Stimulated activated CD4-positive, alpha-beta T cell treated with anti-CD3 and anti-CD28 coated beads, TNF-alpha, amount 100 ng/mL, for 4 hours (primary cell): ENCODE measurements at places on chromosomes 7 and 10.

DNA sequence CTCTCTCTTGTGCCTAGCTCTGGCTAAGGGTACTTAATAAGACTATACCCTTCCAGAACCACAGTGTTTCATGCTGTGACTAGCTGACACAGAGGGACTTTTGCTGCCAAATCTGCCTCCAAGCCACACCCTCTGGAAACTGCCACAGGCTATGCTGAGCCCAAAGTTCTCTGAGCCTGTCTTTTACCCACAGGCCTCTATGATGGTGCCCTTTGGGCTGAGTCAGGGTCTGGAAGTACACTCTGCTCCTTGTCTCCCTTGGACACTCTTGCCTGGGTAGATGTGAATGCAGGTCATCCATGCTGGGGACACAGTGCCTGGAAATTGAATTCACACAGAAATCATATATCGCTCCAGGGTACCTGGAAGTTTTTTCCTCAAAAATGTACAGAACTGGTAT, 22.6 kb downstream of the DYDC1 start:
- no peak for DNase-seq

DNA sequence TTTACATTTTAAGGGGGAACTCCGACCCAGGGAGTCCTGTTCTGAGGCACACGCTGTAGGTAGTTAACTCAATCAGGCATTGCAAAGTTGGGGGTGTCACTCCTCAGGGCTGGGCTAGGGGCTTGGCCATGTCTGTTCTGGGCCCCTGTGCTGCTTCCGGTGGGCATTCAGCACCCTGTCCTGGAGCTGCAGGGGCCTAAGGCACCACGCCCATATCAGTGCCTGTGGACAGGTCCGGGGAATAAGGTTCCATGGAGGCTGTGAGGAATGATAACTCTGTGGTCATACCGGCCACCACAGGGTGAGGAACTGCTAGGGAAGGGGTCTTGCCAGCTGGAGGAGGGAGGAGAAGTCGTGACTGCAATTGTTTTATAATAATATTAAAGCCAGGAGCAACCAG, 539.1 kb upstream of the FOXK1 start:
- DNase-seq: no peak

DNA sequence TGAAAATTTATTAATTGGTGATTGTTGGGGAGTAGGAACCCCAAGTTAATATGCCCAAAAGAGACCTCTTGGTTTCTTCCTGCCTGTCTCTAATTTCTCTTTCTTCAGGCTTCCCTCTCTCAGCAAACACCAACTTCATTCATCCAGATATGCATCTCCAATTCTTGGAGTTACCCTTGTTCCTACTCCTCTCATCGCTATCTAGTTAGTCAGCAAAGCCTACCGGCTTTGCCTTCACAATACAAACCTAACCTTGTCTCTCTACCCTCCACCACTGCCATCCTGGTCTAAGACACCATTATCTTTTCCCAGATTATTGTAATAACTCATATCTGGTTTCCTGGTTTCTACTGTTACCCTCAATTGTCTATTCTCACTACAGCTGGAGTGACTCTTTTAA, 47.9 kb downstream of the MRPL32 start:
- DNase-seq: no peak

DNA sequence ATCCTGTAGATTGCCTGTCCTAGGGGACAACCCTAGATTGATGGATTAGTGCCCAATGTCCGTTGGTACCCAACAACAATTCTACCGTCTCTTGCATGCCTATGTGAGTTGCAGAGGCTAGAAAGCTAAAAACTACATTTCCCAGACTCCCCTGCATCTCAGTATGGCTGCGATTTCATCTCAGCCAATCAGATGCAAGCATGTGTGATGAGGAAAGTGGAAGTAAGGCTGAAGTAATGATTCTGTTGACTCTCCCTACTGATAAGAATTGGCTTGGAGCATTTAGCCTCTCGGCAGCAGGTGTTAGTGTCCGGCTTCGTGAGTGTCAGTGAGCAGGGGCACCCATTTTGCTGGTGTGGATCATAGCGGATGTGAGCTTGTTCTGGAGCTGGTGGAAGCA, 171.9 kb downstream of the FGFR2 start:
- DNase-seq: no peak

DNA sequence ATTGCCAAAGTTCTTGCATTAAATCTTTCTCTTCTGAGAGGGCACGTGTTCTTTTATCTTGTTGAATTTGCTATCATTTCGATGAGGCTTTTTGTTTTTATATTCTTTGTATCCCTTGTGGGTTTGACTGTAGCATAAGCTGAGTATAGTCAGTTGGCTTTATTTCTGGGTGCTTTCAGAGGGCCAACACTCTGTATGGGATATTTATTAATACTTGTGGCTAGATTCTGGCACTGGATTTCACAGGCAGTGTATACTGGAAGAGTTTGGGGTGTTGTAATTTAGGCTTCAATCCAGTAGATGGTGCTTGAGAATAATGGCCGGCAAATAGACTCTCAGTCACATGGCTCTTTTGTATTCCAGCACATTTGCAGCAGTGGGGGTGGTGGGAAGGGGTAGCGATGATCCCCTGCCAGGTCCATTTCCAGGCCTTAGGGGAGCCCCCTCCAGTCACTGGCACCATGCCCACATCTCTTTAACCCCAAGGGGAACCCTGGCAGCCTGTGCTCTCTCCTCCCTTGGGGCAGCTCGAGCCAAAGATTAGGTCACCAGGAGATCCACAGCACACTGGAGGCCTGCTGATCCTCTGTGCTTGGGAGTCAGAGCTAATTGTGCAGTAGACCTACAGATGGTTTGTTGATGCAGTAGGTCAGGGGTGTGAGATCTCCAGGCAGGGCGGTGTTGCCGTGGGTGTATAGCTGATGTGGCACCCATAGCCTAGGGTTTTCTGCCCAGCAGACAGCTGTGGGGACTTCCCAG, 81.8 kb downstream of the PTPN20 start:
- no peak for DNase-seq

DNA sequence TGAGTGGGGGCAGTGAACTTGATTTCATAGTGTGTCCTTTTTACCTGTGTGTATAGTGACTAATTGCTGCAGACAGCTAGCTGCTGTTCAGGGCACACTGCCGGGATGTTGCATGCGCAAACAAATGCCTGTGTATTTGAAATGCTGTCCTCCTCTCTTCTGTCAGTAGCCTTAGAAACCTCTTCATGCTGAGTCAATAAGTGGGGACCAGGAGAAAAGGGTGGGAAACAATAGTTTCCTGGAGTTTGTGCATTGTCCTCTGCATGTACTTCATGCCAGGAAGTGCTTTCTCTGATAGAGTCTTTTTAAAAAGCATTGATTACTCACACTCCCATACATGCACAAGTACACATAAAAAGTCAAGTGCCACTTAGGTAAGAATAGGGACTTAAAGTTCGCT, 1183.7 kb upstream of the CELF2 start:
- DNase-seq: no peak

DNA sequence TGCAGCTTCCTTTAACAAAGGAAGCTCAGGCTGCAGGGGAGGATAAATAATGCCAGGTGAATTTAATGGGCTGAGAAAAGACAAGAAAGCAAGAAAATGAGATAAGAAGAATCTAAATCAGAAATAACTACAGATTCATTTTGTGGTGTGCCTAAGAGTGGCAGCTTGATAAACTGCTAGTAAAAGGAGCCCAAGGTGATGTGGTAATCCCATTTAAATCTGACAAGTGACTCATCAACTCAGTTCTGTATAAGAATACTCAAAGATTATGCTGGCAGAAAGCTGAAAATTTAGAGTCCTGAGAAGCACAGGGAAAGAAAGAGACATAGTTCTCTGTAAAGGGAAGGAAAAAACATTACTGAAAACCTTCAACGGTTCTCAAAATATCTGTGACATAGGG, 109.4 kb upstream of the PDE1C start:
- DNase-seq: no peak

GRCh38 chr10:48551861-48552591, 52.8 kb downstream of the ARHGAP22 start:
- DNase-seq: no peak

DNA sequence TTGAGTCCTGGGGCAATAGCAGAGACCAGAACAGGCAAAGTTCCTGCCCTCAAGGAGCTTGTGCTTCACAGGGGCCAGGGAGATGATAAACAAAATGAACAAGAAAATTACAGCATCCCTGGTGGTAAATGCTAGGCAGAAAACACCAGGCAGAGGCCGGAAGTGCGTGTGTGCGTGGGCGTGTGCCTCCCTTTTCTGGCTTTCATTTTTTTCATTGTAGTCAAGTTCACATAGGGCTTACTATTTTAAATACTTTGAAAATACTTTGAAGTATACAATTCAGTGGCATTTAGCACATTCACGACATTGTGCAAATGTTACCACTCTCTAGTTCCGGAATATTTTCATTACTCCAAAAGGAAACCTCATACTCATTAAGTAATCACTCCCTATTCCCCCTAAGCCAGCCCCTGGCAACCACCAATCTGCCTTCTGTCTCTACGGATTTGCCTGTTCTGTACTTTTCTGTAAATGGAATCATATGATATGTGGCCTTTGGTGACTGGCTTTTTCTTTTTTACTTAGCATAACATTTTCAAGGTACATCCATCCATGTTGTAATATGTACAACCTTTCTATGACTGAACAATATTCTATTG, 88.1 kb upstream of the PDCD4 start:
- peak; percentile 55 for DNase-seq

DNA sequence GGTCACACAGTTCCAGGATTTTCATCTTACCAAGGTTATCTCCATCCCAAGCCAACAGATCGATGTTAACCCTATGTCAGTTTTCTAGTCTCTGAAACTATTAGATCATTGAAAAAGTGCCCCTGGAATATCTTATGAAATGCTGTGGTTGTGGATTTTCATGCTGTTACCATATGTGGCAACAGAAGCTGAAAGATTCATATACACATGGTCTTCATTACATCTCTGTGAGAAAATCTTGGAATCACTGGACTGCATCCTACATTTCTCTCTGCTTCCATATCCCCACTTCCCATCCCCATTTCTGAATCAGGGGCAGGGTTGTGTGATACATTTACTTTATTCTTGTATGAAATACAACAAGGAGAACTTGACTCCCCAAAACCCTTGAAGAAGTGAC, 146.1 kb downstream of the SLC16A9 start:
- no peak for DNase-seq

GRCh38 chr10:30847642-30848041, 184.0 kb downstream of the ZNF438 start:
- DNase-seq: no peak

DNA sequence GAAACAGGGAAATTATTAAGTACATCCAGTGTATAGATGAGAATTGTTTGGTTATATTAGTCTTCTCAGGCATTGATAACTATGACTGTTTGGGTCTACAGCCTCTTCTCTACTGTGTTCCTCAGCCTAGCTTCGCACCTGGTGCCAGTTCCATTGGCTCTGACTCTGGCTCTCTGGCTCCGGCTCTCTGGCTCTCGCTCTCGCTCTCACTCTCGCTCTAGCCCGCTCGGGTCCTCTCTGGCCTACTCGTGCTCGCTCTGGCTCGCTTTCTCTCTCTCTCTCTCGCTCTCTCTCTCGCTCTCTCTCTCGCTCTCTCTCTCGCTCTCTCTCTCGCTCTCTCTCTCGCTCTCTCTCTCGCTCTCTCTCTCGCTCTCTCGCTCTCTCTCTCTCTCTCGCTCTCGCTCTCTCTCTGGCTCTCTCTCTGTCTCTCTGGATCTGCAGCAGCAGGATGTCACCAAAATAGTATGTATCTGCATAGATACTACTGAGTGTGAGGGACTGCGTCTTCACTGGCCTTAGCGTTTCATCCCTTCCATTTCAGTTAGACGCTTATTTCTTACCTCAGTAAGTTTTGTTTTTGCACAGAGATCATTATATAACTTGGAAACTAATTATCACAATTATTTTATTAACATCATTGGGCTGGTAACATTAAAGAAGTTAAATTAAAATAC, 6.5 kb upstream of the SSBP1 start:
- DNase-seq: no peak

GRCh38 chr7:133828906-133829305, 298.2 kb upstream of the LRGUK start:
- no peak for DNase-seq

DNA sequence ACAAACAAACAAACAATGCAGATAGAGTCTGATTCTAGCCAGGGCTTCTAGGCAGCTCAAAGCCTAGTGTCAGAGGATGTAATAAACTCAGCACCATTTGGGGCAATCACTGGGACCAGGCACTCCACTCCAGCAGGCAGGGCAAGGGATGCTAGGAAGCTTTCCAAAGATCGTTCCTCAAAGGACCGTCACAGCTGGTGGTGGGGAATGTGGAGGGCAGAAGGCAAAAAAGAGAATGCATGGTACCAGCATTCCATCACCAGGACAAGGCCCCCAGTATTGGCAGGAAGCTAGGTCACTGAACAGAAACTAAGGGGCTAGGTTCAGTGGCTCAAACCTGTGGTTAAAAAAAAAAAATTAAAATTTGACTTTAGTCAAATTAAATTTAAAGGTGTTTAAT, 94.2 kb downstream of the CUL2 start:
- no peak for DNase-seq

DNA sequence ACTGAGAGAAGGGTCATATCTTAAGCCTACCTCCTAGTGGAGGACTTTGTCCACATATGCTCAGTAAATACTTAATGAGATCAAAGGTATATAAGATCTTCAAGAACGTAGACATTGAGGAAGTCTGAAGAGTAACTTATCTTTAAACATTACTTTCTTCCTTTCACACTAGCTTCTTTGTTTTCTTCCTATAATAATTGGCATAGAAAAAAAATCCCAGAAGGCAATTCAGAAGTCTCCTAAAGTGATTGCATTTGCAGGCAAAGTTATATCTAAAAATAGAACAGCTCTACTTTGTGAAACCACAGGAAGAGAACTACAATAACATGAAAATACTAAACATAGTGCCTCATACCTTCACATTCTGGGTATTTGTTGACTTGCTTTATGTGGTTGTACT, 150.4 kb downstream of the PPP1R3A start:
- no peak for DNase-seq

GRCh38 chr10:29345144-29345909, 56.5 kb downstream of the LYZL1 start:
- DNase-seq: no peak

DNA sequence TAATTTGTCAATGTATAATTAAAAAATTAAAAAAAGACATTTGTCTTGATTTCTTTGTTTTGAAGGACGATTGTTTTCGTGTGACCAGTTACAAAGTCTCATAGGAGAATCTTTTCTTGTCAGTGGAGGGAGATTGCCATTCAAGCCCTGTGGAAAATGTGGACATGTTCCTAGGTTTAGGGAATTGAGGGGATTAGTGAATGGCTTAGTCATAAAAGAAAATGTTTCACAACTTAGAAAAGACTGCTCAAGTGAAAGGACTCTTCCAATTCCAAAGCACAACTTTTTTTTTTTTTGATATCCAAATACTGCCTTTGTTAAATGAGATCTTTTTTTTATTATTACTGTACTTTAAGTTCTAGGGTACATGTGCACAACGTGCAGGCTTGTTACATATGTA, 140.7 kb upstream of the HABP2 start:
- DNase-seq: no peak

- DNase-seq: no peak
These were observed 68.9 kb downstream of the MET start for GRCh38 chr7:116740755-116741462.

DNA sequence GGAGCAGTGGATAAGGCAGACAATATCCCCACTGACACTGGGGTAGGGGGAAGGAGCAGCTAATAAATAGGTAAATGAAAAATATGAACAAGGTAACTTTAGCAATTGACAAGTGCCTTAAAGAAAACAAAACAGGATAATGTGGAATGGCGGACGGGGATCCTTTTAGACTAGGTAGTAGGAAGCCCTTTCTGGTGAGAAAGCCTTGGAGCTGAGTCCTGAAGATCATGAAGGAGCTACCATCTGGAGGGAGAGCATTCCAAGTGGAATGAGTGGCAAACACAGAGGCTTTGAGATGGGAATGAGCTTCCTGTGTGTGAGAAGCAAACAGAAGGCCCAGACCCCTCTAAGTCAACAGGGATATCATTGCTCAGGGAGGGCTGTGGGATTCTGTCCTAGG, 16.0 kb upstream of the ATXN7L1 start:
- no peak for DNase-seq
